Brain microvascular endothelial cell (primary cell): ENCODE measurements at places on chromosomes 1 and 21.

- no peak for DNase-seq
These were observed 63.0 kb downstream of the B3GALNT2 start for GRCh38 chr1:235441159-235441685.

- peak; percentile 6 for DNase-seq
These were observed 70.0 kb downstream of the PLD5 start for GRCh38 chr1:242454262-242455051.

DNA sequence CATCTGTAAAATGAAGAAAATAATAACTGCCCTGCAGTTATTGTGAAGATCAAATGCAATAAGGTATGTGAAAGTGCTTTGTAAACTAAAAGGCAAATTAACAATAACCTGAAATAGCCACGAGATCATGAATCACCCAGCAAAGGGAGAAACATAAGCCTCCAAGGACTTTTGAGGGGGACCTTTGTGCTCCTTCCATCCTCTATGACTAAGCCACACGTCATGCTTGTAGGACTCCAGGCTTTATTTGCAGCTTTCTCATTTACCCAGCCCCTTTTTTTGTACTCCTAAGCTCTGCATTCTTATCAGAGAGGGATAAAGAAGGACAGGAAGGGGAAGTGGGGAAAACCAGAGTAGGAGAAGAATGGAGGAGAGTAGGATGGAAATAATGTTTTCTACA lies 115.1 kb downstream of the PROX1 start:
- DNase-seq = peak; percentile 61

DNA sequence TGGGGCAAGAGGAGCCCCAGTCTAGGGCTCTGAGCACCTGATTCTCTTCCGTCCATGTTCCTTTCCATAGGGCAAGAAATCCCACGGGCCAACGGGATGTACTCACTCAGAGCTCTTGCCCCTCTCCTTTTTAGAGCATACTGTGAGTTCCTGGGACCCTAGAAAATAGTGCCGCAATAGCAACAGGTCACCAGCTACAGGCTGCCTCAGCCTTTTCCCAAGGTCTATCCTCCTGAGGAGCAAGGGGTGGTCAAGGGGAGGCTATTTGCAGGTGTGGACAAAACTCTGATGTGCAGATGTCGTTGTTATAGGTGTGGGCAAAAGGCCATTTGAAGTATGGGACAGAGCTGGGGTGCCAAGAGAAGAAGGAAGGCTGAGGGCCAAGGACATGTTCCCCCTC lies 1.6 kb upstream of the QSOX1 start:
- no peak for DNase-seq

- no peak for DNase-seq
These were observed 2.7 kb downstream of the NADK start for GRCh38 chr1:1775327-1776226.

DNA sequence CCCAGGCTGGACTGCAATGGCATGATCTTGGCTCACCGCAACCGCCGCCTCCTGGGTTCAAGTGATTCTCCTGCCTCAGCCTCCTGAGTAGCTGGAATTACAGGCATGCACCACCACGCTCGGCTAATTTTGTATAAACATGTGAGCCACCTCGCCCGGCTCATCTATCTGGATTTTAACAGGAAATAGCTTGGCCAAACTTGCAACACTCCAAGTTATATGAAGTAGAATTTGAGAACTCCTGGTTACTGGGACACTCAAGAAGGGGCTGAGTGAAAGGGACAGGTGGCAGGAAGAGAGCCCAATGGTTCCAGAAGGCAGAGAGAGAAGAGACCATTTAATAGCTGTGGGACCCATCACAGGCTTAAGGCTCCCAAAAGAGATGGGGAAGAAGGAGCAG lies 2.9 kb upstream of the GPX7 start:
- DNase-seq = no peak

DNA sequence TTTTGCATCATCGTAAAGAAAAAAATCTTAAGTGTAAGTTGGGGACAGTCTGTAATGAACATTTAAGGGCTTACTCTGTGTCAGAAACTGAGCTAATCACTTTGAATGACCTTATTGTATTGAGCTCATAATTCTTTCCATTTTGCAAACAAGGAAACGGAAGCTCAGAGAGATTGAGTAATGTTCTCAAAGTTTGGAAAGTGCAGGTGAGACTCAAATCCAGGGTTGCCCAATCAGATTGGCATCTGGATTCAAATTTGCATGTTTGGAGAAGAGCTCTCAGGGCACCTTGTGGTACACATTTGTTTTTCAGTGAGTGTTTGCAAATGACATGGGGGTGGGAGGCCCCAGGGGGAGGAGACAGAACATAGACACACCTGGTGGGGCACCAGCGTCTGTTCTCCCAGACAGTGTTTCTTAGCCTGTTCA lies 8.0 kb downstream of the ALPL start:
- DNase-seq = no peak

DNA sequence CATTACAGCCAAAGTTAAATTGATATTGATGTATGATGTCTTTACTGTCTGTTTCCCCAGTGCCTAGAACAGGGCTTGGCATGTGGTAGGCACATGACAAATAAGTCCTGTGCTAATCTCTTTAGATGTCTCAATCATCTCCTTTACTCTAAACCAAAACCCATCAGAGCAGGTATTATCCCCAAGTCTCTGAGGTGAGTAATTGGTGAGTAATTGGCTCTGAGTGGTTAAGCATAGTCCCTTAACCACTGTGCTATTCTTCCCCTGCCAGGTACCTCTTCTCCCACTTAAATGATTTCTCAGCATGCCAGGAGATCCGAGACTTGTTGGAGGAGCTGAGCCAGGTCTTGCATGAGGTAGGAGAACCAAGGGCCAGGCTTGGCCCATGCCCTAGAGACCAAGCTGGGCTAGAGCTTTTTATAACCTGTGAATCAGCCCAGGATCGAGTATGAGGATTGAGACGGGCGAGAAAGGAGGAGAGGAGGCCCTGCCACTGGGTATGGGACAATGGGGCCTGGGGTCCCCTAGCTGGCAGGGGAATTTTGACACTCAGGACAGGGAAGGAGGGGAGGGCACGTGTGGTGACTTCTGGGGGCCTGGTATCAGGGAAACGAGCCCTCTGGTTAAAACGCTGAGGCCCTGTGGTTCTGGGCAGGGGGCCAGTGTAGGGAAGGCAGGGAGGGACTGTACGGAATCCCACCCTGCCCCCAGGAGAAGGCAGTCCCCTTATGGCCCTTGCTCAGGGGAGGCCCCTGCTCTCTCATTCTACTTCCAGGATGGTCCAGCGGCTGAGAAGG lies 4.5 kb downstream of the CNKSR1 start:
- DNase-seq = no peak

DNA sequence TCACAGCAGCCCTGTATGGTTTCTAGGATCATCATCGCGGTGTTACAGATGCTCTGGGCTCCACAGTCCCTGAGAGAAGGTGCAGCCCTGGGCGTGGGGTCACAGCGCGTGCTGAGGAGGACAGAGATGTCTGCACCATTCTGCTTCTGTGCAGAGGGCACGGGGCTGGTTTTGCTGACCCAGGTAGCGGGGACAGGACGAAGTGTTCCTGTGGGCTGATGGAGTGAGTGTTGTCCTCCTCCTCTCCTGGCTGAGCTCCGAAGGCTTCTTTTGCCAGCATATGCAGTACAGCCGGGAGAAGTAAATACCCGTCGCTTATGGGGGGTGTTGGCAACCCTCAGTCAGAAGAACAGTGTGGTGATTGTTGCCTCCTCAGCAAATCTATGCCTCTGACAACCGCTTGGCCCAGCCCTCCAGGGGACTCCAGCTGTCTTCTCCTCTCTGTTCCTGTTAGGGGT lies 101.5 kb downstream of the DDX20 start:
- DNase-seq = no peak

DNA sequence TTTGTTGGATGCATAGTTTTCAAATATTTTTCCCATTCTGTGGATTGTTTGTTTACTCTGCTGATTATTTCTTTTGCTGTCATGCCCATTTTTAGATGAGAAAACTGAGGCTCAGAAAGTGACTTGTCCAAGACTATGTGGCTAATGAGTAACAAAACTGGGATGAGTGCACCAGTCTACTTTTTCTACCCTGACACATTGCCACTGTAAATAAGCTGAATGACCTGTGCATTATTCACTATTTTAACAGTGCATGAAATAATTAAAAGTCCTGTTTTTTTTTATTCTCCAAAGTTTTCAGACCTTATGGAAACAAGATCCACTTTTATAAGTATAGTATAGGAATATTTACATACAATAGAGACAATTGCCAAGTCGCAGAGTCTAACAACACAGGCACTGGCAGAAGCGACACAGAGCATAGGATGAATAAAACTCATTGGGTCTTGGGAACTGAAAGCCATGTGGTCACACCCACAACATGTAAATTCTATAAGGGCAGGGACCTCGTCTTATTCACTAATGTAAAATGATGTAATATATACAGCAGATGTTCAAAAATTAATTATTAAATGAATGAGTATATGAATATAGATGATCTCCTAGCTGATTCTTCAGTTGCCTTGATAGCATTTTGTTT lies 45.2 kb downstream of the HLX start:
- no peak for DNase-seq

DNA sequence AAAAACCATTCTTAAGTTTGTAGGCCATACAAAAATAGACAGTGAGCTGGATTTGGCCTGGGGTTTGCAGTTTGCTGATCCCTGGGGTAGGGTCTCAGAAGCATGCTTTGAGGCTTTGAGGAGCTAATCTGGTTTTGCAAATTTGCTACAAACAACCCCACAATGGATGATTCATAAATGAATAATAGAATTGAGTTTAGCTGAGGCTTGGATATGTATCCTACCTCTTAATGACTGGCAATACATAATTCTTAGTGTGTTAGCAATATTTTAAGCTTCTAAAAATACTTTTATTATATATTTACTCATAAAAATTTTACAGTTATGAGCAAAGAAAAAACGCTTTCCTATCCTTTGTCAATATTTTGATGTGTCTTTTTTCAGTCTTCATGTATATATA lies 50.6 kb downstream of the ROR1 start:
- no peak for DNase-seq

DNA sequence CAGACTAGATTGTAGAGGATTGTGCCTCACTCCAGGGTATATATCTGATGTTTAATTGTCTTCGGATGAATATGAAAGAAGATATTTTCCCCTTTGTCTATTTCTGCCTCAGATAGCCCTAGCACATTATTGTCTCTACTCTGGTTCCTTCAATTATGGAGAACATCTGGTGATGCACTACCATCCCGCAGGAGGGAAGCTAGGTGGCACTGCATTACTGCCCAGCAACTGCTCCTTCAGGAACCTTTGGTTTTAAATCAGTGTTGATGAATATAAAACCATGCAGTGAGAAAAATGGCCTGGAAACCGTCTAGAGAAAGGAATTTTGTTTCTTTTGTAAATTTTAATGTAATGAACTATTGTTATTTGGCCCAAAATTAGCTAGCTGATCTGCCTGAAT lies 68.5 kb downstream of the GPR88 start:
- DNase-seq = peak; percentile 69

DNA sequence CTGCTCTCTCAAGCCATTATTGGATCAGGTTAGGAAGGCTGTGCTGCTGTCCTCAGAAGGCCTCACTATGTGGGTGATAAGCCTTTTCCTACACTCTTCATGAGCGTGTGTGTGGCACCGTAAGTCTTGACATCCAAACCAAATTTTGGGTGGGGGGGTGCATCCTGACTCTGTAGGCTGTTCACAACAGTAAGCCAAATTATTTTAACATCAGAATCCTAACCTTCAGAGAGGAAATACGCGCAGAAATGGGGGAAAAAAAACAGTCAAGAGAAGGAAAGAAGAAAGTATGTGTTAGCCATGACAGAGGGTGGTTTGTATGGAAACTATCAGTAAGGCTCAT lies 21.0 kb downstream of the STPG1 start:
- no peak for DNase-seq

DNA sequence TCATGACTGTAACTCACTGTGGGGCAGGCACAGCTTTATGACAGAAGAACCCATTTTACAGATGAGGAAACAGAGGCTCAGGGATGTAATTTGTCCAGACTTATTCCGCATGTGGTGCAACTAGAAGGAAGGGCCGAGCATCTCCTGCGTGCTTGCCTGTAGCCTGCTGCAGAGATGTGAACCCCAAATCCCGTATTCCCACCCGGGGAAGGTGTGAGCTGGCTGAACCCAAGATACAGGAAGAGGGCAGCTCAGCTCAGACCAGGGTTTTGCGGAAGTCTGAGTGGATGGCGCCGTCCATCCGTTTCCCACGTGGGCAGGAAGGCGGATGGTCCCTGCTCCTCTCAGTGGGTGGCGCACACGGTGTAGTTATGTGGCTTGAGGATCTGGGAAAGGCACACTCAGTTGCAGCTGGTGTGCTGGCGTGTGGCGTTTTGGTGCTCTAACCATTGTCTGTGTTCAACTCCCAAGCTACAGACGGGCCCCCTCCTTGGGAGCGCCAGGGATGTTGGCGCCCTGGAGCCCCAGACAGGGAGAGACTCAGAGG lies 1.2 kb downstream of the CROCC start:
- no peak for DNase-seq

- no peak for DNase-seq
These were observed 90.0 kb downstream of the SELENOF start for GRCh38 chr1:86823821-86824500.

- peak; percentile 53 for DNase-seq
These were observed 29.5 kb downstream of the LDLRAP1 start for GRCh38 chr1:25572708-25573590.

- no peak for DNase-seq
These were observed 13.5 kb downstream of the SLC2A1 start for GRCh38 chr1:42945164-42945563.

DNA sequence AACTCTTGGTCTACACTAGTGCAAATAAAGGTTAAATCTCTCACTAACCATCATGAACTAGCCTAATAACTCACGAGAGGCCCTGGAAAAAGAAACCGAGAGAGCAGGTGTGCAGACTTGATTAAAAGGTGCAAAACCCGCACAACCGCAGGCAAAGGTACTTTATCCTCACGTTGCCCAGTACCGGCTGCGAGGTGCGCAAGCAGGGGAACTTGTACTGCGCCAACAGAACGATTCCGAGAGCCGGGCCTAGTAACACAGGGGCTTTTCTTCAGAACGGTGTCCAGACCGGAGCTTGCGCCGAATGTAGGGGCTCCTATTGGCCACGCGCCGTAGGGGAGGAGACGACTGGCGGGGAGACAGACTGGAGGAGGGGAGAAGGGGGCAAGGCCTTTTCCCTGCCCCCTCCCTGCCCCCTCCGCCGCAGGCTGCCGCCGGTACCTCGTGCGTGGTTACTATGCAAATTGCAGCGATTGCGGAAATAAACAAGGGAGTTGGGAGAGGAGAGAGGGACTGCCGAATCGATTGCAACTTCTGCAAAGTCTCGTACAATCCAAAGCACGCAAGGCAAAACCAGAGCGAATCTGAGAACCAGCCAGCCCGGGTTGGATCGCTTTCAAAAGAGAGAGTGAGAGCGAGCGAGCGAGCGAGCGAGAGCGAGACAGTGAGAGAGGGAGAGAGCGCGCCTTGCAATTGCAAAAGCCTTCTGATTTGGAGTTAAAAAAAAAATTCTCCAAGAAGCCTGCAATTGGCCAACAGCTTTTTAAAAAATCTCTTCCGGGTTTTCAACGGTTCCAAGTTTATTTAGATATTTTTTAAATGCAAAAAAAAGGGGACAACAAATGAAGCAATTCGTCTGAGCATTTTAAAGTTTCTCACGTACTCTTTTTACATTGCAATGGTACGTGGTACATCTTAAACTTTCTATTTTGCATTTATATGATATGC lies 5.4 kb upstream of the NFIA start:
- peak; percentile 89 for DNase-seq

GRCh38 chr1:175887981-175888428 lies 144.6 kb upstream of the TNR start:
- DNase-seq = peak; percentile 61

- no peak for DNase-seq
These were observed 20.4 kb upstream of the LAMC1 start for GRCh38 chr1:183002797-183003196.
